ENCODE measurements at places on chromosomes 2 and 18.

- no peaks in the 10 kb centered on the region for H3K36me3 ChIP-seq
- no peak overlapping the region for H3K4me3 ChIP-seq
- H3K27me3 ChIP-seq: no peaks in the 10 kb centered on the region
- H3K4me1 ChIP-seq: no peaks in the 10 kb centered on the region
- no peak for DNase-seq
Observed at GRCh38 chr2:150520887-150521664, 33.6 kb upstream of the RND3 start.

DNA sequence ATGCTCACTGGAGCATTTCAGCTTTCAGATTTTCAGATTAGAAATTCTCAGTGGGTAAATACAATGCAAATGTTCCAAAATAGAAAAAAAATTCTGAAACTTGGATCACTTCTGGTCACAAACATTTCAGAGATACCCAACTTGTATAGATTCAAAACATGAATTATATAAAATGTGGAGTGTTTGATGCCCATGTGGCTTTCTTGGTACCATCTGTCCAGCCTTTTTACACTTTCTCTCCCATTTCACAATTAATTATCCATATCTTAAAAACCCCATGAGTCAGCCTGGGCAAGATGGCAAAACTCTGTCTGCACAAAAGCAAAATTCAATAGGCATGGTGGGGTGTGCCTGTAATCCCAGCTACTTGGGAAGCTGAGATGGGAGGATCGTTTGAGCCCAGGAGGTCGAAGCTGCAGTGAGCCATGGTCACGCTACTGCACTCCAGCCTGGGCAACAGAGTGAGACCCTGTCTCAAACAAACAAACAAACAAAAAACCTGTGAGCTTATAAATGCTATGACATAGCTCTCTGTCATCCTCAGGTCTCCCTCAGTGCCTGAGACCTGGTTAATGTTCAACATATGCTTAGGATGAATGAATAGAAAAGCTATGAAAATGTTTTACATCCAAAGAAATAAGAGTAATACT, 146.3 kb upstream of the TTC39C start:
- no peaks in the 10 kb centered on the region for H3K4me1 ChIP-seq
- no peak overlapping the region for H3K4me3 ChIP-seq

GRCh38 chr2:100548771-100549170, 14.0 kb upstream of the PDCL3 start:
- no peaks in the 10 kb centered on the region for H3K27me3 ChIP-seq
- DNase-seq: no peak
- H3K4me3 ChIP-seq: no peak overlapping the region
- H3K4me1 ChIP-seq: no peaks in the 10 kb centered on the region

DNA sequence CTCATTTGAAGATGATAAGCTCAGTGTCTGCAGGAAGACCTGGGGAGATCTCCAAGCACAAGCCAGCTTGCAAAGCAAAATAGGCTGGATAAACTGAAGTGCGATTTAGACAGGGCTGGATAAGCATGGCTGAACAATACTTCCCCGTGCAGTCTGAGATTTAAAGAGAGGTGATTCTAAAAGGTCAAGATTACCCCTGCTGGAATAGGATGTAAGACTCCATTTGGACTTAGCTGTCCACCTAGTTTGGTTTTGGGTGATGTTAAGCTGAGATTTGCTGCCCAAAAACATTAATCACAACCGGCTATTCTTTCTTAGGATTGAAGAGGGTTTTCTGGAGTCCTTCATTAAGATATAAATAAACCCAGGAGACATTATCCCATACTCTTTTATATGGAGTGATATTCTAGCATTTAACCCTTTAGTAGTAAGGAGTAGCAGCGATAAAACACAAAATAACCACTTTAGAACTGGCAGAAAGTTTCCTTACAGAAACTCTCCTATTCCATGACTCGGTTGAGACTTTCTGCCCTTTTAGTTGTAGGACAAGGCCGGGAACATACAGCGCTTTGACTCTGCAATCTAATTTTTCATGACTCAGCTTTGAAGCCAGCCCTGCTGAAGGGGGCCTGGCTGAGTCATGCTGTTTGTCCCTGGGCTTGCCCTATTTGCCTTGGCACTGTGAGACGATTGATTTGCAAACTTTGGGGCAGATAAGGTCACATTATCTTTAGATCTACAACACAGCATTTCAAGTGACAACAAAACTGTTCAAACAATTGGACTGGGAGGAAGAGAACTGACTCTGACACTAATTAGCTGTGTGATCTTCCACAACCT, 238.2 kb downstream of the GCA start:
- H3K36me3 ChIP-seq: no peaks in the 10 kb centered on the region
- no peaks in the 10 kb centered on the region for H3K4me1 ChIP-seq
- no peak for DNase-seq
- H3K27ac ChIP-seq: no peak overlapping the region

- no peak overlapping the region for H3K27ac ChIP-seq
- H3K4me3 ChIP-seq: no peak overlapping the region
- H3K27me3 ChIP-seq: no peaks in the 10 kb centered on the region
- H3K36me3 ChIP-seq: no peaks in the 10 kb centered on the region
- no peak for DNase-seq
Observed at GRCh38 chr2:102435741-102436140, 12.8 kb downstream of the IL18RAP start.

DNA sequence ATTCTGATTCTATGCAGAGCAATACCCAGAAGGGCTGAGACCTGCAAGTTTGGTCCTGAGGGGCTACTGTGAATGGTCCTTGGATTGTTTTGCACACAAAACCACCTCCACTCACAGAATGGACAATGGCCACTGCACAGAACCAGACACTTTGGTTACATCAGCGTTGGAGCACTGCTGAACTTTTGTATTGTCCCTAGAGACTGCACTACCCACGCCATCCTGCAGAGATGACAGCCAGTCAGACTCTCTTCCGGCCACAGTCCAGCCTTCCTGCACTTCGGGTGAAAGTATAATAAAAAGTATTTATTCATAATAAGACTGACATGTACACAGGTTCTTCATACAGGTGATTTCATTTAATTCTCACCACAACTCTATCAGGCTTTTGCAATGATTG, 35.7 kb downstream of the CELF4 start:
- no peak overlapping the region for H3K27ac ChIP-seq
- H3K36me3 ChIP-seq: no peaks in the 10 kb centered on the region
- H3K4me1 ChIP-seq: no peaks in the 10 kb centered on the region
- no peak overlapping the region for H3K4me3 ChIP-seq
- DNase-seq: no peak
- H3K27me3 ChIP-seq: no peaks in the 10 kb centered on the region

DNA sequence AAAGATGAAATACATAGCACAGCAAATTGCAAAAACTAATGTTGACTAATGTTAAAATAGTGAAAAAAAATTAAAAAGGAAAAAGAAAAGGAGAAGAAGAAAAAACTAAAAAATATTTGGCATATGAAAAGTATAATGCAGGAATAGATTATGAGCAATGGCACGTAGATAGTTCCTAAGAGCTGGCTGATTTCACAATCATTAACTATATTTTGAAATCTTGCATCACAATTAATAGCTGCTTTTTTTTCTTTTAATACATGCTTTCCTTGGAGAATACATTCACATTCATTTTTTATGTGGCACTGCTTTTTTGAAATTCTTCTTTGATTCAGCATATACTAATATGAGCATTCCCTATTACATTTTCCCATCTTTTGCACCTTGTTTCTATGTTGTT, 299.8 kb downstream of the DPP10 start:
- no peak overlapping the region for H3K4me3 ChIP-seq
- no peaks in the 10 kb centered on the region for H3K4me1 ChIP-seq
- H3K36me3 ChIP-seq: no peaks in the 10 kb centered on the region
- H3K27me3 ChIP-seq: no peaks in the 10 kb centered on the region

DNA sequence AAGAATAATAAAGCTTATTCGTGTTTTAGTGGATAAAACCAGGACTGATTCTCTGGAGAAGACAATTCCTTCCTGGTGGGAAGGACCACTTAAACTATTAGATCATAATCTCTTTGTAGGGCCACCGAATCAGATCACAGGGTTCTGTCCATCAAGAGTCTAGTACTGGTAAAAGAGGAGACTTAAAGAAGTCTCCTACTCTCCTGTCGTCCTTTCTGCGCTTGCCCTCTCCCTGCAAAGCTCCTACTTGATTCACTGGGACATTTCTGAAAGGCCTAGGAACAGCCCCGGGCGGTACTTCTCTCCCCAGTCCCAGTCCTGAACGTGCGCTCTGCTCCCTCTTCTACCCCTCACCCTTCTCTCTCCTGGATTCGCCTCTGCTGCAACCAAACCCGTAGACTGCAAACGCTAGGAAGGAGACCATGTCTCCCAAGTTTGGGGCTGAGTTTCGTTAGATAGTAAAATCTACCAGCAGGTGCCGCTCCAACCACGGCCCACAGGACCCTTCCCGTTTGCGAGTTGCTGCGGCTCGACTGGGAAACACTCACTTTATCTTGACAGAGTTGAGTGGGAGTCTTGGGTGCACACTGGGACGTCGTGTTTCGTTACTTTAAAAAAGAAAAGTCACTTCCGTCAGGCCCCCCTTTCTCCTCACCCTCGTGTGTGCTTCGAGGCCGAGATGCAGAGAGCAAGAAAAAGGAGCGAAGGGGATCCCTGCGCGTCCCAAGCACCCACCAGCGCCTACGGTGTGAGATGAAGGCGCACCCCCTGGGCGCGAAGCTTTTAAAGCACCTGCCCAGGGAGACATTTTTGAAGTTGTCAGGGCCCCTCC, 923 bp downstream of the FIGLA start:
- peak overlapping the region; percentile 53 for H3K4me3 ChIP-seq
- H3K4me1 ChIP-seq: peaks cover 3% of the 10 kb centered on the region
- H3K36me3 ChIP-seq: no peaks in the 10 kb centered on the region
- peaks cover 64% of the 10 kb centered on the region for H3K27me3 ChIP-seq

DNA sequence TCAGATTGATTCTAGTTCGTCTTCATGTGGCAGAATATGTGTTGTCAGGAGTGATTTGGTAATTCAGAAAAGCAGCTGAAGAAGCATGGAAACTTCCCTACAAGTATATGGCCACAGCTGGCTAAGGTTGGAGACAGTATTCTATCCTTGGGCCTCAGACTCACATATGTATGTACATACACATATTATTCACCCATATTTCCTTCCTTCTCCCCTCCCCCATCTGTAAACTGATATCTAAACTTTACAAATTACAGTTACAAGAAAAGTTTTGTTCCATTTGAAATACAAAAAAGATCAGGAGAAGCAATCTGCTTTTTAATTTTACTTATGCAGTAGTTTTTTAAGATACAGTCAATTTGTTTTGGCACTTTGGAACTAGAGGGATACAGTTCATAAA, 3.1 kb downstream of the SP3 start:
- peaks cover 63% of the 10 kb centered on the region for H3K4me1 ChIP-seq
- no peak for DNase-seq
- H3K27me3 ChIP-seq: no peaks in the 10 kb centered on the region
- no peaks in the 10 kb centered on the region for H3K36me3 ChIP-seq
- peak overlapping the region; percentile 96 for H3K4me3 ChIP-seq

DNA sequence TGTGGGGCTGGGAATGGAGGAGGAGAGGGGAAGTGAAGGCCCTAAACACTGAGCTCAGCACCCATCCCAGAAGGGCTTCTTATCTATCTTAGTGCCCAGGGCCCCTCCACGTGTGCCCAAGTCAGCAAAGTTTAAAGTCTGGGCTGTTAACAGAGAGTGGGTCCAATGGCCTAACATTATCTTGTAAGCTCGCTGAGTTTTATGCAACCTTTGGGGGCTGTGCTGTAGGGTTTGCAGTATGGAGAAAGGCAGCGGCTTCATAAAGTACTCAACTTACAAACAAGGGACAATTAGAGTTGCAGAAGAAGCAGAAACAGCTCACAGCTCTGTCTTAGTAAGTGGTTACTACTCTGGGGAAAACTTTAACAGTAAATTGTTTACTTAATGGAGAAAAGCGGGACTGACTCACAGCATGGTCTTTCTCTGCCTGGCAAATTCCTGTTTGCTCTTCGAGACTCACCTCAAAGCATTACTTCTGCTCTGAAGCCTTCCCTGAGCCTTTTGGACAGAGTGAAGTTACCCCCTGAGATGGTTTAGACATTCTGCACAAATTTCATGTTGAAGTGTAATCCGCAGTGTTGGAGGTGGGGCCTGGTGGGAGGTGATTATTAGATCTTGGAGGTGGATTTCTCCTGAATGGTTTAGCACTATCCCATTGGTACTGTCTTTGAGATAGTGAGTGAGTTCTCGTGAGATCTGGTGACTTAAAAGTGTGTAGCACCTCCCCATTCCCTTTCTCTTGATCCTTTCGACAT, 9.0 kb downstream of the ENOSF1 start:
- H3K27ac ChIP-seq: no peak overlapping the region
- no peaks in the 10 kb centered on the region for H3K36me3 ChIP-seq
- H3K27me3 ChIP-seq: no peaks in the 10 kb centered on the region
- DNase-seq: no peak
- no peaks in the 10 kb centered on the region for H3K4me1 ChIP-seq

All from psoas muscle (tissue), 8 donors.